ENCODE measurements at places on chromosomes 3 and 15.

DNA sequence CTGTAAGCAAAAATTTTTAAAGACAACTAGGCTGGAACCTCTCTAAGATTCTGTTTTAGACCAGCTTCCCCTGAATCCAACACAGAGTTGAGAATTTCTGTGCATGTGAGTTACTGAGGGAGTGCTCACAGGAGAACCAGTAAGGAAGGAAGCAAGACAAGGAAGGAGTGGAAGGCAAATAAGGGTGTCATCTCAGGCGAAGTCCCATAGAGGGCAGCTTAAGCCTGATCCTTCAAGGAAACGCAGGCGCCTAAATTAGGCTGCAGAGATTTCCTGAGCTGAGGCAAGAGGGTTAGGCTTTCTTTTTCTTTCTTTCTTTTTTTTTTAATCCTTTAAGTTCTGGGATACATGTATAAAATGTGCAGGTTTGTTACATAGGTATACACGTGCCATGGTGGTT lies 36.2 kb upstream of the COL6A6 start:
- no peak for DNase-seq

- no peak for DNase-seq
These were observed 103.1 kb upstream of the BCL6 start for GRCh38 chr3:187848401-187848800.

DNA sequence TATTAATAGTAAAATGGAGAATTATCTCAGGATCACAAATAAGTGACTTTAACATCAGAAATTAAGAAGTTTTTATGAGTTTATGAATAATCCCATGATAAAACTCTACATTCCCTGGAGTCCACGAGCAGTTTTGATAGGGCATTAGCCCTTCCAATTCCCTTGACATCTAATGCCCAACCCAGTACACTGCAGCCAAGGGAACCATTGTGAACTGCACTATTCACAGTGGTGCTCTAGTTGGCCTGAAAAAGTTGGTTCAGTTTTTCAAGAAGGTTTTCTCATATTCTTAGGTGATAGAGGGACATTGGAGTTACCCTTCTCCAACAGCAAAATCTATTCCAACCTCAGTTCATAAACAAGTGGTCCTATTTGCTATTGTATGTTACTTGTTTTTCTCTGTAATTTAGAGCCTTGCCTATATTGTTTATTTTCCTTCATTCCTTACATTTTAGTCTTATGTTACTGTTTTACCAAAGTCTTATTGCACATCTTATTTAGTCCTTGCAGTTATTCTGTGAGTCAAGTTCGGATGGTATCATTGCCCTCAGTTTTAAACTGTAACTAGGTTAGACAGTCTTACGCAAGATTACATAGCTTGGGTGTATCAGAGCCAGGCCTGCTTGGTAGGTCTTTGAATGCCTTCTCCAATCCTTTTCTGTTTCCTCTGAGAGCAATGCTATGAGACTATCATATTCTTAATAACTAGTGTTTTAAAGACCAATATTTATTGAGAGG lies 57.9 kb upstream of the SAMMSON start:
- DNase-seq, result no peak

- no peak for DNase-seq
These were observed 8.1 kb downstream of the ABTB1 start for GRCh38 chr3:127680798-127681221.

GRCh38 chr15:88323468-88323867 lies 66.9 kb upstream of the NTRK3 start:
- no peak for DNase-seq

- no peak for DNase-seq
These were observed 36.5 kb downstream of the GMNC start for GRCh38 chr3:190826018-190826417.

GRCh38 chr3:115808816-115809215 lies 185.5 kb downstream of the GAP43 start:
- DNase-seq, result no peak

GRCh38 chr3:112391648-112392047 lies 58.7 kb downstream of the CD200 start:
- DNase-seq, result no peak

DNA sequence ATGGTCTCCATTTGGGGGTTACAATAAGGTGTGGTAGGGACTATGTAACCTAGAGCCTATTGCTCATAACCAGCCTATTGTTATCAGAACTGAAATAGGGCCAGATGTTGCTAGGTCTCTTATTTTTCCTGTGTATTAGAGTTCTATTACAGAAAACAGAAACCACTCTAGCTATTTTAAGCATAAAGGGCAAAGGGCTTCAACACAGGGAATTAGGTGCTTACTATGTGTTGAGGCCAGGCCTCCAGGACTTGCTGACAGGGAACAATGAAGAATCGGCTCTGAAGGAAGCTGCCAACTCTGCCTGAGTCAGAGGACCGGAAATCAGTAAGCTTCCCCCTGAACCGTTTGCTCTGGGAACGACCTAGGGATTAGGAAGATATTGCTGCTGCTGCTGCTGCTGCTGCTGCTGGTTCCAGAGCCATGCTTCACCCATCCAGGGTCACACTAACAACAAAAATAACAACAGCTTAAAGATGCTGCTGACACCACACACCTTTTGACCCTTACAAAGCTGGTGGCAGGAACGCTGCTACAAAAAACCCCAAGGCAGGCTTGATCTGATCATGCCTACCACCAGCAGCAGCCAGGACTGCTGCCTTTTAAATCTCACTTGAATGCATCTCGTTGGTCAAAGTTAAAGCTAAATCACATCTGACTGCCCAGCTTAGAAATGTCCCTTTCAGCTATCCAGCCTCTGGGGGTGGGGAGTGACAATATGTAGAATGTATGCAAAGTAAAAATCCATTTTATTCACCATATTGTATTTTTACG lies 276.9 kb upstream of the IL12A start:
- DNase-seq, result no peak

DNA sequence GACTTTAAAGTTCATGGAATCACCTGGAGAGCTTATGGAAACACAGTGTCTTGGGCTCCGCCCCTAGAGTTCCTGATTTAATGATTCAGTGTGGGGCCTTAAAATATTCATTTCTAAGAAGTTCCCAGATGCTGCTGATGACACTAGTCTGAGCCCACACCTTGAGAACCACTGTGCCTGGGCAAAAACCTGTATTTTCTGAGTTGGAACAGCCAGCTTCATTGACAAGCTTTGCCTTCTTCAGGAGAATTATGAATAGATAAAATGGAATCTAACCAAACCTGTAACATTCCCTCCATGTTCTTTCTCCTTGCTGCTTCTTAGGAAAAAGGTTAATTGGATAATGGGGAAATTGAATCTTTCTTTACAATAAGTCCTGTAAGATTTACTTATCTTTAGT lies 490.7 kb downstream of the DIPK2A start:
- no peak for DNase-seq

- no peak for DNase-seq
These were observed 88.7 kb upstream of the UBE2E2 start for GRCh38 chr3:23114432-23114831.

- DNase-seq, result no peak
These were observed 4.7 kb downstream of the SLITRK3 start for GRCh38 chr3:165191491-165191890.

- DNase-seq, result no peak
These were observed 47.8 kb upstream of the WNT5A start for GRCh38 chr3:55534876-55535275.

DNA sequence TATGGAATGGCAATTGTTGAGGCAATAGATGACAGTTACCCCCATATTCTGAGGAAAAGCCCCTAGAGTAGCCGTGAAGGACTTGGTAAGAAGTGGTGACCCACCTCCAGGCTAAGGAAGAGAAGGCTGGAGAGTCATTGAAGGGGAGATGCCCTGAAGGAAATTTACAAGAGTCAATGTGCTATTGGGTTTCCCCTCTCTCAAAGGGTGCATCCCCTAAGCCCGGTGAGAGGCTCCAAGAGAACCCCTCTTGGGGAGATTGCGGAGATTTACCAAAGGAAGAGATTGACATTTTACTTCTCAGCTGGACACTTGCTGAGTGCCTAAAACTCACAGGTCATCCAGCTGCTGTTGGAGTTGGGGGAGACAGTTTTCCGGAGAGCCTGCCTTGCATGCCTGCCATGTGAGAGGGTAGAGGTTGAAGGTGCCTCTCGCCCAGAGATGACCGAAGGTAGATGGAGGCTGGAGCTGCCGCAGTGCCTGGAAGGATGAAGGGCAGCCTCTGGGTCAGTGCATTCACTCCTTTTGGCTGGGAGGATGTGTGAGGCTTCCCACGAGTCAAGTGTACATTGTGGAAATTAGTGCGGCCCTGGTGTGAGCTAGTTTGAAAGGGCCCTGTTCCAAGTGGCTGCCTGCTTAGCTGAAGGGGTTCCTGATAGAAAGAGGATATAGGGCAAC lies 30.7 kb downstream of the MESD start:
- DNase-seq, result no peak

GRCh38 chr15:89416339-89417183 lies 79.8 kb downstream of the RHCG start:
- peak; percentile 49 for DNase-seq

DNA sequence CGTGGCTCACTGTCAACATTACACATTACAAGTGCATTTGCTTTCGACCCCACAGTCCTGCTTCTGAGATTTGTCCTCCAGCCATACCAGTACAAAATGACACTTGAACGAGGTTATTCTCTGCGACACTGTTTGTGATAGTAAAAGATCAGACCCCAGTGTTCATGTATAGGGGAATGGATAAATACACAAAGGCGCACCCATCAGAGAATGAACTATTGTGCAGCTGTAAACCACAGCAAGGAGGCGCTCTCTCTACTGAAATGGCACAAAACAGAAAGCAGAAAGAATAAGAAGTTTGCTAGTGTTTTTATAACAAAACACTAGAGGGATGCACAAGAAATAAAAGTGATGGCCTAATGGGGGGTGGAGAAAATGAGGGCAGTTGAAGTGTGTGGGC lies 4.9 kb upstream of the CHSY1 start:
- no peak for DNase-seq
